ENCODE measurements at places on chromosomes 5 and 9.

DNA sequence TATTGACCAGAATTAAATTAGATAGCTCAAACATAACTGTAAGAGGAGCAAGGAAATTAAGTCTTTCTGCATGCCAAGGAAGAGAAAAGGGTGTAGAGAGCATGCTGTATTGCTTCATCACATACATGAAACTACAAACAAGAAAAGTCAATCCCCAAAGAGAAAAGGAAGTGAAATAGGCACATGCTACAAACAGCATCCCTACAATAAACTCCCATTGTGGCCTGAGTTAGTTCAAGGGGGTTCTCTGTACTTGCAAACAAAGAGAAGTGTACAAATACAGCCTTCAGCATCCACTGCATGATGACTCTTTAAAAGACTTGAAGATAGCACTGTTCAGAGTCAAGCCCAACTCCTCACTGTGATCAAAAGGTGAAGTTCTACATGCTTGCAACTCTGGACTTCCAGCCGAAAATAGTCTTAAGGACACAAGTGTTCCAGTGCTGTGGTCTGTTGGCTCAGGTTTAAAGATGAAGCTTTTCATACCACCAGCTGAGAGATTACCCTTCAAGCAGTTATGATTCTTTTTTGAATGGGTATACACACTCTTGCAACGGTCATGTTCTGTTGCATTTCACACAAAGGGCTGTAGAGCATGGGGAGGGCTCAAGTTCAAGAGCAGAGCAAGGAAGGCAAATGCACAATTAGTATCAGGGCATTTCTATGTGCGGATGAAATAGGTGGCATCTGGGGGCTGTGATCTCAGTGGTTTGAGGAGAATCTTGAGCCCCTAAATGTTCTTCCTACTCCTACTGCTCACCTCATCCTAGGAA, 534.5 kb downstream of the EBF1 start:
- no peak for DNase-seq

GRCh38 chr5:40167283-40167682, 512.4 kb upstream of the PTGER4 start:
- DNase-seq, result no peak

- no peak for DNase-seq
Measured at GRCh38 chr9:76545191-76545590, 86.2 kb downstream of the GCNT1 start.

DNA sequence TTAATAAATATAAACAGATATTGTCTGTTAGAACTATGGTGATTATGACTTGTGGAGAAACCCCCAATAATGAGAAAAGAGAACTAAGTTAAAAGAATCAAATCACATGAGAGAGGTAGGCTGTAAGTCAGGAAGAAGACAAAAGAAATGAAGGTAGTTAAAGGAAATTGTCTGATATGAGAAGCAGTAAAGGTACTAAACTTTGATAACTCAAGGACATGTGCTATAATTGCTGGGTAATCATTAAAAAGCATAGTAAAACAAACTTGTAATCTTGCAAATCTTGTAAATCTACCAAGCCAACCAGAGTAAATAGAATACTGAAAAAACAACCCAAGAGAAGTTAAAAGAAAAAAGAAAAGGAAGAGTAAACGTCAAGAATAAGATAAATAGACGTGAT, 207.0 kb upstream of the CTNND2 start:
- no peak for DNase-seq

- DNase-seq, result no peak
Measured at GRCh38 chr5:80231693-80232092, 24.2 kb downstream of the SERINC5 start.

DNA sequence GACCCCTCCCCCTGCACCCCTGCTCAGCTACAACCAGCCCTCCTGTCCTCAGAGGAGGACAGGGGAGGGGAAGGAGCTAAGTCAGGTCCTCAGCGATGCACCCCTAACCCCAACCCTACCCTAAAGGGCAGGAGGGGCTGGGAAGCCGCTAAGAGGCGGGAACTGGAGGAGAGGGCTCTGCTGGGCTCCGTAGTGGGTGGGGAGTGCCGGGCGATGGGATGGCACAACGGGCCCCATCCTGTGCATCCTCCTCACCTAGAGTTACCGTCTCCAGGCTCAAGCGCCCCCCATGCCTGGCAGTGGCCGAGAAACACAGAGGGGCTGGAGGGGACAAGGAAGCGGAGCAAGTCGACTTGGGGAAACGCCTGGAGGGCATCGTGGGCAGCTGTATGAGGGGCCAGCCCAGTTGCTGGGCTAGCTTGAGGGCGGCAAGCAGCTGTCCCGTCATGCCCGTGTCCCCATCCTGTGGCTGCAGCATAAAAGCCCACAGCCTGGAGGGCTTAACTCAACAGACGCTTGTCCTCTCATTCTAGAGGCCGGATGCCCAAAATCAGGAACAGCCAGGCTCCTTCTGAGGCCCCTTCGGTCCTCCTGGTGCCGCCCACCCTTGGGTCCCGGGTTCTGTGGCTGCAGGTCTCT, 23.0 kb upstream of the UBAC1 start:
- DNase-seq, result no peak

DNA sequence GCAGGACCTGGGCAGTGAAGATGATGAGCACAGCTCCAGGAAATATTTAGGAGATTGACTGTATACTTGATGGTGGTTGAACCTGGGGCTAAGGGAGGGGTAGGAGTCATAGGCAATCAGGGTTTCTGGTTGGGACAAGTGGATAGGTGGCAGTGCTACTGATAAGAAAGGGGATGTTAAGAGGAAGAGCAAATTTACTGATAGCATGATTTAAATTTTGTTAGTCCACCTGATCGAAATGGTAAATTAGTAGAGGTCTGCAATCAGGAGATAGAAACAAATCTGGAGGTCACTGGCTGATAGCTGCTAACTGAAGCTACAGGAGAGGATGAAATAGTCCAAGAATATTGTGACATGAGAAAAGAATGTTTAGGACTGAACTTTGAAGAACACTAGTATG, 5.7 kb upstream of the C5orf34 start:
- DNase-seq, result no peak

DNA sequence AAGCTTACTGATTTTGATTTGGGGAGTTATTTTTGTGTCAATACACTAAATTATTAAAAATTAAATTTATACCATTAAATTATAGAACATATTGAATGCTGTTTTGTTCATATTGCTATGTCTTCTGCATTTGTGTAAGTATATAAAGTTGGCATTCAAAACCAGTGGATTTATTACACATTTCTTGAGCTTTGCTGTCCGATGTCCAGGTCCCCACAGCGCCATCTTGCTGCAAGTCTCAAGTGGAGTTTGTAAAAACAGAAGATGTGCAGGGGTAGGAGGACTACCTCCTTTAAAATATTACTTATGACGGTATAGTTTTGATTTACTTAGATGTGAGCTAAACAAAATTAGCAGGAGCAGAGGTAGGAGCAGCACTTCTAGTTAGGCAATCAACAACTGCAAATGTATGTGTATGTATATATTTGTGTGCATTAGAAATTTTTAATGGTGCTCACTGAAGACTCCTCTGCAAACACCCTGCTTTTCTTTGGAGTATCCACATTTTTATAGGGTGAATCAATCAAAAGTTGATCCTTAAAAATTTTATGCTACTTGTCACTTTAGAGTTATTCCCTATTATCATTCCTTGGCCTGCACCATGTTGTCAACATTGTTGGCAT, 37.4 kb downstream of the CPEB4 start:
- no peak for DNase-seq

DNA sequence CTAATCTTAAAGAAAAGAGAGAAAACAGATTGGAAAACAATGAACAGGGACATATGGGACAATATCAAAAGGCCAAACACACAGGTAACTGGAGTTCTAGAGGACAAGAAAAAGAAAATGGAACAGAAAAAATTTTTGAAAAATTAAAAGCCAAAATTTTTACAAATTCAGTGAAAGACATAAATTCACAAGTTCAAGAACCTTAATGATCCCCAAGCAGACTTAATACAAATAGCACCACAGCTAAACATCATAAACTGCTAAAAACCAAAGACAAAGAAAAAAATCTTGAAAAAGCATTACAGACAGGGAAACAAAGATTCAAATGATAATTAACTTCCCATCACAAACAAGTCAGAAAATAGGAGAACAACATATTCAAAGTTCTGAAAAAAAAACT, 338.5 kb upstream of the SLC30A5 start:
- no peak for DNase-seq

- DNase-seq, result no peak
Measured at GRCh38 chr5:175347027-175347426, 97.0 kb downstream of the DRD1 start.

DNA sequence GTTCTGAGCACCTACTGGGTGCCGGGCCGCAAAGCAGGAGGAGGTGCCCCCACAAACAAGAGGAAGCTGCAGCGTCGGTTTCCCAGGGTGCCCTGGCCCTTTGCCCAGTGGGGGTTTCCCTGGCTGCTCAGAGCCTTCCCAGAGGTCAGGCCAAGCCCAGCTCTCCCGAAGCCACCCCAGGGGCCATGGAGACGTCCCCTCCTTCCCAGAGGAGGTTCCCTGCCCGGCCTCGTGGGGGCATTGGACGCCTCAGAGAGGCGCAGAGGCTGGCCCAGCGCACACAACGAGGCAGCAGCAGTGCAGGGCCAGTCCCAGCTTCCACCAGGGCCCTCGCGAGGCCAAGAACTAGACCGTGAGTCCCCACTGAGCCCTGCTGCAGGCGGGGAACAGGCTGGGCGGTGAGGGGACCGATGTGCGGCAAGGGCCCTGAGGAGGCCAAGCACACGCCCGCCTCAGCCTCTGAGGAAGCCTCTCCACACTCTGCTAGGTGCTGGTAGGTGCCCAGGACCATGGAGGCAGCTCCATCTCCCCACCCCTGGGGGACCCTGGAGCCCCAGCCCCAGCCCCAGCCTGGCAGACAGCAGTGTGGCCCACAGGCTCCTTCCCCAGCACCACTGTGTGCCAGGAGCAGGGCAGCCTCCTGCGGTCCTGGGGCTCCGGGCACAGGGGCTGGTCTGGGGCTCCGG, 7.0 kb downstream of the DIPK1B start:
- peak; percentile 73 for DNase-seq

GRCh38 chr9:134597957-134598883, 43.4 kb upstream of the COL5A1 start:
- no peak for DNase-seq

DNA sequence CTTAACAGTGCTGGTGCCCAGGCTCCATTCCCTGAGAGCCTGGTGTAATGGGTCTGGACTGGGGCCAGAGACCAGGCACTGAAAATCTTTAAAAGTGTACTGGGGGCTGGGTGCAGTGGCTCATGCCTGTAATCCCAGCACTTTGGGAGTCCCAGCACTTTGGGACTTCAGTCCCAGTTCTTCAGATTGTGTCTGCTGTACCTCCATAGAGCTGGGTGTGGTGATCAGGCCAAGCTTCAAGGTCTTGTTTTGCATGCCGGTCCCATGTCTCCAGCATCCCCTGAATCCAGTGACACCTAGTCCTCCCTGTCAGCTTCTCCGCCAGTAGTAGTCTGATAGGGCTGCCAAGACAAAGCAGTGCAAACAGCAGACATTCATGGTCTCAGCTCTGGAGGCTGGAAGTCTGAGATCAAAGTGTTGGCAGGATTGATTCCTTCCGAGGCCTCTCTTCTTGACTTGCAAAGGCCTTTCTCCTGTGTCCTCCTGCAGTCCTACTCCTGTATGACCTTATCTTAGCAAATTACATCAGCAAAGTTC, 108.2 kb downstream of the SYK start:
- no peak for DNase-seq

DNA sequence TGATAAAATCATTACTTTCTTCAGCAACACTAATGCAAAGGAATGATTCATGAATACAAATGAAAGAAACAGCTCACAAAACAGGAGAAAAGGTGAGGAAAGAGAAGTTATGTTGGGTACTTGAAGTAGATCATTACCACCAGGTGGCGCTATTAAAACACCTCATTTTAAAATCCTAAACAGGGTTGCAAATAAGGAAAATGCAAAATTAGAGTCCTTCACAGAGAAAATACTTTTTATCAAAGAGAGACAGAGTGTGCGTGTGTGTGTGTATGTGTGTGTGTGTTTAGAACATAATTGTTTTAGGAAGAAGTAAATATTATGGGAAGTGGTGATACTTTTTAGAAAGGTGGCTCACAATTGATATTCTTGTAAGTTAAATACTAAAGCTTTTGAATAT, 49.5 kb upstream of the CD180 start:
- peak; percentile 89 for DNase-seq

DNA sequence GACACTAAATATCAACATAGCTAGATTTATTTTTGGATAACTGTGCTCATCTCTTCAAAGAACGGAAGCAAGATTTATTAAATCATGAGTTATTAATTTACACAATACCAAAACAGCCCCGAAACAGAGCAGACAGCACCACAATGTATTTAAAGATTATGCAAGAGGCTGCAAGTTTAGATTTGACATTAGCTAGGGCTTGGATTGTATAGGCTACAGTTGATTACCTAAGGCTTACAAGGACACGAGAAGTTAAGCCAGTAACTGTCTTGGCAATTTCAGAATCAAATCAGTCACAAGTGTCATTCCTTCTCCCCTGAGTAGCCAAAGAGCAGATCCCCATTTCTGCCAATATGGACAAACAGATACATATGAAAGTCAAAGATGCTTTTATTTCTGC, 152.6 kb downstream of the MED27 start:
- no peak for DNase-seq

GRCh38 chr5:12217039-12217438, 312.8 kb upstream of the CTNND2 start:
- DNase-seq, result no peak

DNA sequence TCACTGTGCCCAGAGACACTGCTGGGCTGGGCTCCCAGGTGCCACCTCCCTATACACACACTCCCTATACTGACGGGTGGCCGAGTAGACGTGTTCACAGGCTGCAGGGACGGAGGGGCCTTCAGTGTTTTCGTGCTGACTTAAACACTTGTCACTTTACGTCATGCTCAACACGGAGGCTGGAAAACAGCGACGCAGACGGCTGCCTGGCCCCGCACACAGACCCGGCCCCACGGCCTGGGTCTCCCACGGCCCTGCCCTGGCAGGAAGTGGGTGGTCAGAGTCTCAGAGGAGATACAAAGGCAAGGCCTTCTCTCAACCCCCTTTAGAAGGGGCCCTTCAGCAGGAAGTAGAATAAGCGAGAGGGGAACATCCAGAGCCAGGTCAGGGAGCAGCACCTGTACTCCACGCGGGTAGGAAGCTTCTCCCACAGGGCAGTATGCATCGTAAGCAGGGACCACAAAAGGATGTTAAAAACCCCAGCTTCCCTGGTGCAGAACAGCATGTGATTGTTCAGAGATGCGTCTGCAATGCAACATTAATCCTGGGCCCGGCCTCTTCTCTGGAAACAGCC, 11.9 kb upstream of the TBC1D9B start:
- DNase-seq, result no peak

DNA sequence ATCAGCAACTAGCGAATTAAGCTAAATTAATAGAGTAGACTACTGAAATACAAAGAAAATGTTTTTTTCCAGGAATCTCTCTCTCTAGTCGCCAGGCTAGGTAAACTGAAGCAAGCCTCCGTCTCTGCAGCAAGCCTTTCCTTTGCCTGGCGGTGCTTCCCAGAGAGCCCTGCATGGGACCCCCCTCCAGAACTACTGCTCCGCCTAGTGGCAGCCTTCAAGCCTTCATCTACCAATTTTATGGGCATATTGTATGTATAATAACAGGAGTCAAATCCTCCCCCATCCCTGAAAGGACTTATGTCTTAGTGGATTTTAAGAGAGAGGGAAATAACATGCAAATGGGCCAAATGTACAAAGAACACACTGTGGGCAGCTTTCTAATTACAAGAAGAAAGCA, 241.9 kb downstream of the SAXO1 start:
- DNase-seq, result no peak

- no peak for DNase-seq
Measured at GRCh38 chr5:138934971-138935370, 59.8 kb upstream of the LRRTM2 start.

Measured in inflammatory macrophage treated with lipopolysaccharide for 1 hour (primary cell).